T follicular helper cell (primary cell): ENCODE measurements at places on chromosomes 3 and 15.

DNA sequence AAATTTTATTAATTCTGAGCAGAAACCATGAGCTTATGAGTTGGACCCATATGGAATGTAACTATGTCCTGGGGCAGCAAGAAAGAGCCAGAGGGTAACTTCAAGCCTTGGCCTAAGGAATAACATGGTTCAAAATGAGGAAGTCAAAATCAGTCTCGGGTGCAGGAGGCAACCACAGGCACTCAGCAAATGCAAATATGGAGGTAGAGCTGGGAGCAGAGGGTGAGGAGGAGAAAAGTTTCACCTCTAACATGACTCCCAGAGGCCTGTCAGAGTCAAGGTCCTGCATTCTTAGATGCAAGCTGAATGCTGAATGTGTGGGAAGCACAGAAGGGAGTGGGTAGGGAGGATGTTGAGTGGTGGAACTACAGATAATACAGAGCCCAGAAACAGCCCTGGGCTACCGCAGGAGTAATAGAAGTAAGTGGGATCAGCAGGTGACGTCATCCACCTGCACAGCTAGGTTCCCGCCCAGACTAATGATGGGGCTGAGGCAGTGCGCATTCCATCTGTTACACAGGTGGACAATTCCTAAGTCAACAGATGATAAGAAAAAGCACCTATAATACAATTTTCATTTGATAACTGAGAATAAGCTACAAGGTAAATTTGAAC lies 279.8 kb upstream of the ARRDC4 start:
- no peak for DNase-seq

DNA sequence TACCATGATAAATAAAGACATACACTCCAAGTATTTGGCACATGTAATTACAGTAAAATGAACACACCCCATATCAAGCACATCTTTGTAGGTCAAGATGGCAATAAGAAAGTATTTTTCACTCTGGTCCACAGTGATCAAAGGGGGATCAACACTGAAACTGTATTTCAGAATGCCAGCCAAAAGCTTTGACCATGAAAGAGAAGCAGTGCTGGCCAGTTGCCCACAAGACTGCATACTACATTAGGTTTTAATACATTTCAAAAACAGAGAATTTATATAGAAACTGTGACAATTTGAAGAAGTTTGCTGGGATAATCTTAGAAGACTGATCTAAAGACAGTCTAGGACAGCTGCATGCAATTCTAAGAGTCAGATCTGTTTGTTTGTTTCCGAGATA lies 1035.3 kb downstream of the FHIT start:
- no peak for DNase-seq

DNA sequence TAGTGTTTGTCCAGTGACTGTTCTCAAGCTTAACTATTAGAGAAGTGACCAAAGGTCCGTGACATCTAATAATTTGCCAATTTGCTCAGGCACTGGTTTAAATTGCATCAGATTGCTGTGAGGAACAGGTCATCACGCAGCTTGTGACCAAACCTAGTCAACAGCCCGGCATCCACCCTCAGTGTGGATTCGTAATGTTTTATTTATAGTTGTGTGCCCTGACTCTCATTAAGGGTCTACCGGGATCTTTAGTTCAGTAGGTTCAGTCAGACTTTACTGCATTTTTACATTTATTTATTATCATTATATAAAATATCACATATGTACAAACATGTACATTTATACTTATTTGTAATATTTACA lies 46.4 kb upstream of the PGPEP1L start:
- no peak for DNase-seq

DNA sequence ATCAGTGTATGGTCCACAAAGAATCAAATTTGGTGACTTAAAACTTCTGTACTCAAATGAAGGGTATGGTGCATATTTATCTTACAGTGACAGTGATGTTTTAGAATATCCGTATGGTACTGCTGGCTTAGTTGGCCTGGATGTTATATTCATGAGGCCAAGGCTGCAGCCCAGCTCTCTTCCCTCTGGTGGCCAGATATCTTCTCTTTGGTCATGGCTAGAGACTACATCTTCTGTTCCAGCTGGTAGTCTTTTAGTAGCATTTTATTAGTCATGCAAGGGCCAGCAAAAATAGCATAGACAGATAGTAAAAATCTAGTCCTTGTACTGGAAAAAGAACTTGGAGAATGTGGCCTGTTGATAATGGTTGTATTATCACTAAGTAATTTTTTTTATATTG lies 124.0 kb upstream of the ROPN1 start:
- no peak for DNase-seq

DNA sequence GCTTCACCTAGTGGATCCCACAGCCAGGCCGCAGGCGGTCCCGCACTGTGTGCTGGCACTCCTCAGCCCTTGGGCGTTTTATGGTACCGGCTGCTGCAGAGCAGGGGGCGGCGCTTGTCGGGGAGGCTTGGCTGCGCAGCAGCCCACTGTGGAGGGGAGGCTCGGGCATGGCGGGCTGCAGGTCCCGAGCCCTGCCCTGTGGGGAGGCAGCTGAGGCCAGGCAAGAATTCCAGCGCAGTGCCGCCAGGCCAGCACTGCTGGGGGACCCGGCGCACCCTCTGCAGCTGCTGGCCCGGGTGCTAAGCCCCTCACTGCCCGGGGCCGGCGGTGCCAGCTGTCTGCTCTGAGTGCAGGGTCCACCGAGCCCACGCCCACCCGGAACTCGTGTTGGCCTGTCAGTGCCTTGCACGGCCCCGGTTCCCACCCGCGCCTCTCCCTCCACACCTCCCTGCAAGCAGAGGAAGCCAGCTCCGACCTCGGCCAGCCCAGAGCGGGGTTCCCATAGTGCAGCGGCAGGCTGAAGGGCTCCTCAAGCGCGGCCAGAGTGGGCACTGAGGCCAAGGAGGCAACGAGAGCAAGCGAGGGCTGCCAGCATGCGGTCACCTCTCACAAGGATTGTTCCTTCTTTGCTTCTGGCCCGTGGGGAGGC lies 435.0 kb upstream of the ATP10A start:
- no peak for DNase-seq

DNA sequence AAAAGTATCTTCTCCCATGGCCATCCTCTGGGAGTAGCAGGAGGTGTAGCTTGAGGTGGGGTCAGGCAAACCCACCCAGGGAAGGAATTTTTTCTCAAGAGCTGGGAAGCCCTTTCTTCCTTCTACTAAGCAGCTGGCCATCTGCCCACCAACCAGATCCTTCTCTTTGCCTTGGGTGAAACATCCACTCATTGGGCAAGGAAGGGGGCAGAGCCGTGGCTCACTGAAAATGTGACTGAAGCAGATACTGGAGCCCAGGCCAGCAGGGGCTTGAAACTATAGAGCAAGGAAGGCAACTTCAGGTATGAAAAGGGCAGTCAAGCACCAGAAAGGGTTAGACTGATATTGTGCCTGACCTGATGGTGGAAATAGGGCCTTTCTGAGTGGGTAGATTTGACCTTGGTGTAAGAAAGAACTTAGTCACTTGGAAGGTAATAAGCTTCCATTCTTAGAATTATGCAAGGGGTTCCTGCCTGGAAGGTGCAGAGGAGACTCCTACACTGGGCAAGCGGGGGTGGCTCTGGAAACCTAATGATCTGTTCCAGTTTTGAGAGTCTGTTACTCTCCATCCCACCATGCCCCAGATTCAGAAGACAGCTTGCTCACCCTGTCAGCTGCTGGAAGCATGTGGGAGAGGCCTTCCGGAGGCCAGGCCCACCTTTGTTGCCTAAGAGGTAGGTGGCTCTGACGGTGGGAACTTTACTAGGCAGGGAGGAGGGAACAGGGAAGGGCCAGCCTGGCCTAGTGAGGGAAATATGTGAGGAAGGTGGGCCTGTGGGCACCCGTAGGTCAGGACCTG lies 22.0 kb upstream of the PLA2G4E start:
- DNase-seq: no peak

DNA sequence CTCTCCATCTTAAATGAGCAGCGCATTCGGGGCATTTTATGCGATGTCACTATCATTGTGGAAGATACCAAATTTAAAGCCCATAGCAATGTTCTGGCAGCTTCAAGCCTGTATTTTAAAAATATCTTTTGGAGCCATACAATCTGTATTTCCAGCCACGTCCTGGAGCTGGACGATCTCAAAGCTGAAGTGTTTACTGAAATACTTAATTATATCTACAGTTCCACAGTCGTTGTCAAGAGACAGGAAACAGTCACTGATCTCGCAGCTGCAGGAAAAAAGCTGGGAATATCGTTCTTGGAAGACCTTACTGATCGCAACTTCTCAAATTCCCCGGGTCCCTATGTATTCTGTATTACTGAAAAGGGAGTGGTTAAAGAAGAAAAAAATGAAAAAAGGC lies 44.4 kb upstream of the RASA2 start:
- no peak for DNase-seq

GRCh38 chr15:60379525-60380274 lies 18.1 kb downstream of the ANXA2 start:
- no peak for DNase-seq

- DNase-seq: no peak
Observed at GRCh38 chr3:194906970-194907629, 221.4 kb downstream of the FAM43A start.

- no peak for DNase-seq
Observed at GRCh38 chr3:177528306-177529070, 331.2 kb upstream of the TBL1XR1 start.

- DNase-seq: no peak
Observed at GRCh38 chr3:45986303-45986982, 9.2 kb downstream of the FYCO1 start.

DNA sequence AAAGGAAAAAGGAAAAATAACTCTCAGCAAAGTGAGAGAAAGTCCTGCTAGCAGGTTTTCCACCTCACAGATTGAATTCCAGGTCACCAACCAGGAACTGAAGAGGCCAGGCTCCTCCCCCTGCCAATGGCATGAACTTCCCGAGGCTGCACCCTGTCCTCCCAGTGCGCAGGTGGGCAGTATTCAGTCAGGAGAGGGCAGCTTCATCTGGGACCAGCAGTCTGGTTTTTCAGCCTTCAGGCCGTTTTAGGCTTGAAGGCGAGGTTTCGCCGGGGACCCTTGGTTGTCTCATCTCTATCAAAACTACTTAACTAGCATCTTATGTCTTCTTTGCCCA lies 41.2 kb downstream of the TRAT1 start:
- DNase-seq: no peak

- no peak for DNase-seq
Observed at GRCh38 chr3:64097920-64098319, 74.6 kb upstream of the PSMD6 start.

DNA sequence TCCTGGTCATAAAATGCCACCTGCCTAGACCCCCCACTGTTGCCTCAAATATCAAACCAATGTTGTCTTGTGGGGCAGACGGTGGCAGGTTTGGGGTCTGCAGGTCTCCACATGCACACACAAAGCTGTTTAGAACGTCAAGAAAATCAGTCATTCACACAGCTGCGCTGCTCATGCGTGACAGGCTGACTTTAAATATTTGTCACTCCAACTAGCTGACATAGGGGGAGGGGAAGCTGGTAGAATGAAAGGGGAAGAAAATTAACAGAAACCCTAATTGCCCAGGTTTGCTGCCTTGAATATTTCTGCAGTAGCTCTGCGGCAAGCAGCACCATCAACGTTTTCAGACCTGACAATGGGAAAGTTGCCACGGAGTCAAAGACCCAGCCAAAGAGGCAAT lies 201.8 kb downstream of the ABHD5 start:
- DNase-seq: no peak

GRCh38 chr3:65449841-65450428 lies 588.8 kb downstream of the MAGI1 start:
- DNase-seq: no peak

DNA sequence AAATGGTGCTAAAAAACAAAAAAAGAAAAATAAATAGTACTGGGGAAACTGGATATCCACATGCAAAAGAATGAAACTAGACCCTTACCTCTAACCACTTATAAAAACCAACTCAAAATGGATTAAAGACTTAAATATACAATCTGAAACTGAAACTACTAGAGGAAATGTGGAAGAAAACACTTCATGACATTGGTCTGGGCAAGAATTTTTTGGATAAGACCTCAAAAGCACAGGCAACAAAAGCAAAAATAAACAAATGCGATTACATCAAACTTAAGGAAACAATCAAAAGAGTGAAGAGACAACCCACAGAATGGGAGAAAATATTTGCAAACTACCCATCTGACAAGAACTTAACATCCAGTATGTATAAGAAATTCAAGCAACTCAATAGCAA lies 6.4 kb downstream of the IFT57 start:
- DNase-seq: no peak

DNA sequence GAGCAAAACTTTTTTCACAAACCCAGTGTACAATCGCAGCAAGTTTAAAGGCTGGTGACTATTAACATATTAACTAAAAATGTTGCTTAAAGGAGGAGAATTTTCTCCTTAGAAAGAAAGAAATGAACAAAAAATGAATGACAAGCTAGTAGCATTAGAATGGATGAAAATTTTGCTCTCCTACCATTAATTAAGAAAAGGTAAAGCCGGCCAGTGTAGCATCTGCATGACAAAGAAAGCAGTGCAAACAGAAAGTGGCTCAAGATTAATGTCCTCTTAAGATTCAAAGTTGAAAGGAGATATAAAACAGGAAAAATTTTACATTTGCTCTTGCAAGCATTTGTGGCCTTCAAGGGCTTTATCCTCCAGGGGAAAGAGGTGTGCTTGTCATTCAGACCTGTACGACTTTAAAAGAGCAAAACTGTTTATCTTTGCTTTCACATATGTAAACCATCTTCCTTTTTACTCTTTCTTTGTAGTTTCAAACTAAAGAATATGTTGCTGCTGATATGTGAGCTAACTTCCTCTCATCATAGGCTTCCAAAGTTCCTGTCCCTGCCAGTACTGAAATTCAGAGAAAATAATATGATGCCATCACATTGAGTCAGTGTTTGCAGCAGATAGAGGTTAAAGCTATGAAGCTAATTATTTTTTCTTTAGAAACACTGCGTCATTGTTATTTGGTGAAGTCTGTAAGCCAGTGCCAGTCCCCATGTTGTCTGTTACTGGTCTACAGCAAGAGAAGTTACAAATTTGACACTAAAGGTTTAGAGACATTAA lies 439.1 kb upstream of the GRM7 start:
- no peak for DNase-seq

DNA sequence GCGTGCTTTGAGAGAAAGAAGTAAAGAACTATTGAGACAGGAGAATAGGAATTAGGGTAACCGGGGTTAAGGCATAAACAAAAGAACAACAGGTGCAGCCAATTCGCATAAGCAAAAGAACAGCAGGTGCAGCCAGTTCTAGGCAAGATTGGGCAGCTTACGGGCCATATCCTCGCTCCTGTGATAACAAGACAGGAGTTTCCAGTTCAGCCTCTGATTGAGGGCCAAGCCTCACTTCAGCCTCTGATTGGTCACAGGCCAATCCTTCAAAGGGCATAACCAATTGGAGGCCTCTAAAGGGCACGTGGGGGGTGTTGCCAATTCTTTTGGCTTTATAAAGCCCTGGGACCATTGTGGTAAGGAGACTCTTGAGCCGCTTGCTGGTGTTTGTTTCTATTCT lies 143.5 kb downstream of the GADL1 start:
- no peak for DNase-seq
